ENCODE measurements at places on chromosomes 12 and 14.

DNA sequence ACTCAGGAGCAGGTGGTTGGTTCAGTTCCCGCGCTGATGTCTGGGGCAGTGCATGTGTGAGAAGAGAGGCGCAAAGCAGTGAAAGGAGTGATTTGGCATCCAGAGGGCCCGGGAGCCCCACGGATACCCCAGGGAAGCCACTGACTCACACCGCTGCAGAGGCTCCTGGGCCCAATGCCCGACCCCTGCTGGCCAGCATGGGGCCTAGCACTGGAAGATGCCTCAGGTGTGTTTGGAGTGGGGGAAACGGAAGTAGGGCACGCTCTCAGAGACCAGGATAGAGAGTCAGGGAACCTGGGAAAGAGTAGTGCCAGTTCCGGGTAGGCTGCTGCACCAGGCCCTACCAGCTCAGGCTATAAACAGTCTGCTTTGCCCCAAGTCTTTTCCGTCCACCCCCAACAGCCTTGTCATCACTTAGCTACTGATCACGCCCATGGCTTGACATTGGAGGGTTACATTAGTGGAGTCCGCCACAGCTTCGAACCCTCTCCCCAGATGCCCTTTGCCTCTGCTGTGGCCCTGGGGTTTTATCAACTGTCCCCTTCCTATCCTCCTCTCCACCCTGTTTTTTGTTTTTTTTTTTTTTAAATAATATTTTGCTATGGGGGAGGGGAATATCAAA lies 9.5 kb upstream of the CSAD start:
- peak; percentile 68 for DNase-seq

GRCh38 chr14:89085231-89085731 lies 260.8 kb downstream of the TTC8 start:
- DNase-seq, result no peak

DNA sequence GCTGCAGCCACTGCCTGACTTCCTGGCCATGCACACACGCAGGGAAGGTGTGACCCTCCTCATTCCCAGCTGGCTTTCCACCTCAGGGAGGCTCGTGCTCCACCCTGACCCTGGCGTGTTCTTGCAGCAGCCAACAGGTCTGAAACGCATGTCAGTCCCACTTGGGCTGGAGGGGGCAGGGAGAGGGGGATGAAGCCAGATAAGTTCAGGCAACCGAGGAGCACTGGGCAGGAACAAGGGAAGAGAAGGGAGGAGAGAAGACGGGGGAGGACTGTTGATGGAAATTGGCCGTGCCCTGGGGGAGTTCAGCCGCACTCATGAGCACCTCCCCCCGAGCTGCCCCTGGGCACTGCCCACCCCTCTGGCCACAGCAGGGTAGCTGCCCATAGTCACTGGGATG lies 182.4 kb upstream of the PRMT8 start:
- DNase-seq, result no peak

- peak; percentile 83 for DNase-seq
Observed at GRCh38 chr14:64760146-64760755, 56.0 kb downstream of the PLEKHG3 start.

DNA sequence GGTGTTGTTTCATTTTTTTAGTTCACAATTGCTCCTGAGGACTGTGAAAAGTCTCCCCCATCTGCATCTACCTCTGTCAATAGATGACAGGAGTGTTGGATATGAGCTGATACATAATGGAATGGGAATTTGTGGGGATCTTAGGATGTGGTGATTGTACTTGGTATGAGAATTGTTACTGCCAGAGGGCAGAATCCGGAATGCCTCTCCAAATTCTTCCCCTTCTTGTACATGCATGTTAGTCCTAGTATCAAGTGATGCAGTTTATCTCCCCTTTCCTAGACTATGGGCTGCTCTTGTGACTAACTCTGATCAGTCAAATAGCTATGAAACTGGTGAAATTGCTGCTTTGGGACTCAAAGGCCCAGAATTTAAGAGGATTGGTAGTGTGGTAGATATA lies 24.8 kb upstream of the NOVA1 start:
- DNase-seq, result no peak

- DNase-seq, result no peak
Observed at GRCh38 chr12:109553483-109553882, 19.8 kb downstream of the MMAB start.

GRCh38 chr12:32440120-32440865 lies 40.9 kb downstream of the FGD4 start:
- DNase-seq, result no peak

GRCh38 chr12:91743704-91744321 lies 401.8 kb downstream of the BTG1 start:
- no peak for DNase-seq

DNA sequence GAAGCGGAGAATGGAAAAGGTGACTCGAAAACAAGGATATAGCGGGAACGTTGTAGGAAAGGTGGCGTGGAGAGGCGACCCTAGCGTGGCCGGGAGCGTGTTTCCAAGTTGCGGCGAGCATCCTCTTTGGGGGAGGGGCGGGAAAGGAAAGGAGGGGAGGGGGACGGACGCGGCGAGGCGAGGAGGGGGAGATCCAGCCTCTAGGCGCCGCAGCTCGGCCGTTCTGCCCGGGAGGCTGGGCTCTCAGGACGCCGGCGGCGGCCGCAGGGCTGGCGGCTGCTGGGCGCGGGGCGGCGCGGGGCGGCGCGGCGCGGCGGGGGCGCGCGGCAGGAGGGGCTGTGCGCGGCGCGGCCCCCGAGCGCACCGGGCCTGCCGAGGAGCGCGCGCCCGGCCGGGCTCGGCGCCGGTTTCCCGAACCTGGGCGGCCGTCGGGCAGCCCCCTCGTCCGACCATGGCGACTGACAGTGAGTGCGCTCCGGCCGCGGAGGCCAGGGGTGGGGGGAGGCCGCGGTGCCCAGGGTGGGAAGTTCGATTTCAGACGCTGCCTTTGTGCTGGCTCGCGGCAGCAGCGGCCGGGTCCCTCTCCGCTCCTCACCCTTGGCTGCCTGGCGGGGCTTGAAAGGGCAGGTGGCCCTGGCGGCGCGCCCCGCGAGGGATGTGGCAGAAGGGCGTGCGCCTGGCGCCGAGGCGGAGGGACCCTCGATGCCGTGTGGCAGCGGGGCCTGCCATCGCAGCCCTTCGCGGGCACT lies 50.3 kb downstream of the SNAPC1 start:
- peak; percentile 50 for DNase-seq

GRCh38 chr12:89514751-89515150 lies 9.8 kb downstream of the GALNT4 start:
- peak; percentile 41 for DNase-seq

All from GM13976 (cell line).